ENCODE measurements at places on chromosomes 2 and 18.

- DNase-seq = peak; percentile 49
These were observed 85.1 kb upstream of the ATL2 start for GRCh38 chr2:38462121-38462661.

DNA sequence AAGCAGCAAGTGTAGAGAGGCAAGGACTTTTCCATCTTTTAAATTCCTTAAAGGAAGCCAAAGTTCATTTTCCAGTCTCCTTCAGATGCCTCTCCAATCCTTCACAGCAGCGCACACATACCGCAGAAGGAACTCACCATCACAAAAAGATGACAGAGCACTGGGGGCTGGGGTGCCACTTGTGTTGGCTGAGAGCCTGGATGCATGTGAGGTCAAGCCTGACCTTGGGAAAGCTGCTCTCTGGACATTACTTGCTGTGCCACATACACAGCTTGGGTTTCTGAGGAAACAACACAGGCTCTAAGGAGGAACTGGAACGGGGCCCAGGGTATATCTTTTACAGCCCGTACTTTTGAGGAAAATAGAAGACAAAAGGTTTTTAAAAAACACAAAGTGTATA, 364.3 kb upstream of the MEX3C start:
- DNase-seq = no peak

- no peak for DNase-seq
These were observed 15.2 kb upstream of the FAHD2A start for GRCh38 chr2:95387358-95387757.

- no peak for DNase-seq
These were observed 133.3 kb downstream of the DNAH6 start for GRCh38 chr2:84649487-84650142.

Measured in activated T-cell treated with anti-CD3 and anti-CD28 coated beads for 24 hours (primary cell).